ENCODE measurements at places on chromosomes 11 and 22. TPM values are rescaled to one million over a fixed set of nuclear protein-coding genes. Genes with fewer than 3 reads are reported as not detected.

- peak overlapping the region; percentile 88 for H3K27ac ChIP-seq
- peaks cover 49% of the 10 kb centered on the region for H3K4me1 ChIP-seq
- H3K4me3 ChIP-seq: peak overlapping the region; percentile 87
- DNase-seq: peak; percentile 12
- H3K36me3 ChIP-seq: peaks cover 7% of the 10 kb centered on the region
Measured at GRCh38 chr22:20080776-20081654, 974 bp downstream of the DGCR8 start.

MMP10 gene
- not detected for total RNA-seq

GRCh38 chr11:110645253-110645652 is 67.0 kb downstream of the ARHGAP20 start:
- H3K4me1 ChIP-seq: no peaks in the 10 kb centered on the region
- no peaks in the 10 kb centered on the region for H3K36me3 ChIP-seq
- H3K27me3 ChIP-seq: peaks cover 17% of the 10 kb centered on the region

- H3K4me3 ChIP-seq: no peak overlapping the region
- H3K27ac ChIP-seq: no peak overlapping the region
- H3K36me3 ChIP-seq: no peaks in the 10 kb centered on the region
Measured at GRCh38 chr11:86818462-86819192, 18.3 kb downstream of the PRSS23 start.

DNA sequence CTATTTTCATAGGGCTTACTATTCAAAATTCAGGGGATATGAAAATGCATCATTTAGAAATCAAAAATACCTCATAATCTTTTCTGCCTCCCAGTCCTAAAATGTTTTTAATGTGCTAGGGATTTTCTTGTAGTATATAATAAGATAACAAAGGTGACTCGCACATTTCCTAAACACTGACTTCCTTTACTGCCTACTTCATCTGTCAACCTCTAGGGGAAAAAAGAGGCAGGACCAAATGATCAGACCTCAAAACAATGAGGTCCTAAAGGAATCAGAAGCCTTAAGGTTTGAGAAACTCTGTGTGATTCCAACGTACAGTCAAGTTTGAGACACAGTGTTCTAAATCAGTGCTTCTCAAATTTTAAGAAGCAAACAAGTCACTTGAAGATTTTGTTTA is 56.1 kb upstream of the POU2AF2 start:
- no peak overlapping the region for H3K4me3 ChIP-seq
- no peaks in the 10 kb centered on the region for H3K36me3 ChIP-seq
- H3K27ac ChIP-seq: no peak overlapping the region
- no peaks in the 10 kb centered on the region for H3K4me1 ChIP-seq
- H3K27me3 ChIP-seq: peaks cover 19% of the 10 kb centered on the region
- DNase-seq: no peak

KCNQ1 gene
- total RNA-seq: 20.4 TPM

DNA sequence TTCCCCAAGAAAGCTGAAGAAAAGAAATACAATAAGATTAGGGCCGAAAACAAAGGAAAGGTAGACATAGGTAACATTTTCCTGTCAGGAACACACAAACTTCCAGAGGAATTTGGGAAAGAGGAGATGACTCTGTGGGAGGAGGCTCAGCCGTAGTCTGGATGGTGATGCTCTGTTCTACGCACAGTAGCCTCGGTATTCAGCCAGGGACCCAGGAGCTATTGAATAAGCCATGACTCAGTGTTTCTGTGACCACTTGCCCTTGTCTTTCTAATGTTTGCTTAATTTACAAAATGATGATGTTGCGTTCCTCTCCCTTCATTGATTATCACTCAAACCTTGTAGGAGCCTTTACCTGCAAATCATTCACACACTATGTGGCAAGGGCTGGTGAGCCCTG is 745.0 kb downstream of the NTM start:
- no peaks in the 10 kb centered on the region for H3K36me3 ChIP-seq
- DNase-seq: no peak
- no peak overlapping the region for H3K4me3 ChIP-seq
- H3K4me1 ChIP-seq: no peaks in the 10 kb centered on the region
- no peaks in the 10 kb centered on the region for H3K27me3 ChIP-seq

DNA sequence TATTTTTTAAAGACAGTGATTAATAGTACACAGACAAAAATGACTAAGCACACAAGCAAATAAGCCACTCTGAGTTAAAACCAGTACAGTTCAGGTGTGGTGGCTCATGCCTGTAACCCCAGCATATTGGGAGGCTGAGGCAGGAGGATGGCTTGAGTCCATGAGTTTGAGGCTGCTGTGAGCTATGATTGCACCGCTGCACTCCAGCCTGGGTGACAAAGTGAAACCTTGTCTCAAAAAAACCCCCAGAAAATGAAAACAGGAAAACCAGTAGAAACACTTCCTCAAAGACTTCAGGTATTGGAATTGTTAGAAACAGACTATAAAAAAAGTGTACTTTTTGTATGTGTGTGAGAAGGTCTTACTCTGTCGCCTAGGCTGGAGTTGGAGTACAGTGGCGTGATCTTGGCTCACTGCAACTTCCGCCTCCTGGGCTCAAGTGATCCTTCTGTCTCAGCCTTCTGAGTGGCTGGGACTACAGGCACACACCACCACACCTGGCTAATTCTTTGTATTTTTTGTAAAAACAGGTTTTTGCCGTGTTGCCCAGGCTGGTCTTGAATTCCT is 33.0 kb downstream of the PPP6R2 start:
- H3K36me3 ChIP-seq: peaks cover 44% of the 10 kb centered on the region
- H3K27me3 ChIP-seq: no peaks in the 10 kb centered on the region
- H3K4me3 ChIP-seq: no peak overlapping the region
- peaks cover 21% of the 10 kb centered on the region for H3K4me1 ChIP-seq
- peak overlapping the region; percentile 75 for H3K27ac ChIP-seq

- no peak overlapping the region for H3K4me3 ChIP-seq
- no peak overlapping the region for H3K27ac ChIP-seq
Measured at GRCh38 chr11:6813656-6814055, 14.2 kb upstream of the OR6A2 start.

CENPM gene
- 92.0 TPM for total RNA-seq

GUCY1A2 gene
- not detected for total RNA-seq

EHF gene
- 0.47 TPM for total RNA-seq

- no peaks in the 10 kb centered on the region for H3K27me3 ChIP-seq
- H3K4me1 ChIP-seq: peaks cover 20% of the 10 kb centered on the region
- DNase-seq: peak; percentile 86
Measured at GRCh38 chr22:42553475-42554361, at the start of gene SERHL2. TSS of gene SERHL2 (plus strand) at chr22:42553956. CDS start at chr22:42554021, 65 bp downstream.

- peak overlapping the region; percentile 99 for H3K27ac ChIP-seq
- no peaks in the 10 kb centered on the region for H3K27me3 ChIP-seq
- H3K36me3 ChIP-seq: peaks cover 11% of the 10 kb centered on the region
- peak overlapping the region; percentile 51 for H3K4me3 ChIP-seq
- DNase-seq: peak; percentile 69
Measured at GRCh38 chr11:72736452-72737069, 15.6 kb downstream of the ARAP1 start.

SLC6A5 gene
- not detected for total RNA-seq

TMEM121B gene
- 0.06 TPM for total RNA-seq

- peaks cover 3% of the 10 kb centered on the region for H3K4me1 ChIP-seq
- no peak overlapping the region for H3K4me3 ChIP-seq
- no peak for DNase-seq
- no peak overlapping the region for H3K27ac ChIP-seq
Measured at GRCh38 chr11:64036087-64037026, 626 bp downstream of the FLRT1 start.

CHADL gene
- total RNA-seq: 0.35 TPM

HMOX1 gene
- total RNA-seq: 0.31 TPM

GRCh38 chr11:2898366-2899079 is 12.9 kb upstream of the CDKN1C start:
- no peaks in the 10 kb centered on the region for H3K36me3 ChIP-seq
- DNase-seq: peak; percentile 65
- no peaks in the 10 kb centered on the region for H3K27me3 ChIP-seq
- peak overlapping the region; percentile 96 for H3K27ac ChIP-seq

- DNase-seq: no peak
- H3K4me3 ChIP-seq: no peak overlapping the region
- H3K27me3 ChIP-seq: no peaks in the 10 kb centered on the region
- no peak overlapping the region for H3K27ac ChIP-seq
- H3K4me1 ChIP-seq: peaks cover 51% of the 10 kb centered on the region
Measured at GRCh38 chr11:61158691-61159381, 2.4 kb downstream of the VPS37C start.

TRPC6 gene
- total RNA-seq: not detected

ST13 gene
- 147 TPM for total RNA-seq

DNA sequence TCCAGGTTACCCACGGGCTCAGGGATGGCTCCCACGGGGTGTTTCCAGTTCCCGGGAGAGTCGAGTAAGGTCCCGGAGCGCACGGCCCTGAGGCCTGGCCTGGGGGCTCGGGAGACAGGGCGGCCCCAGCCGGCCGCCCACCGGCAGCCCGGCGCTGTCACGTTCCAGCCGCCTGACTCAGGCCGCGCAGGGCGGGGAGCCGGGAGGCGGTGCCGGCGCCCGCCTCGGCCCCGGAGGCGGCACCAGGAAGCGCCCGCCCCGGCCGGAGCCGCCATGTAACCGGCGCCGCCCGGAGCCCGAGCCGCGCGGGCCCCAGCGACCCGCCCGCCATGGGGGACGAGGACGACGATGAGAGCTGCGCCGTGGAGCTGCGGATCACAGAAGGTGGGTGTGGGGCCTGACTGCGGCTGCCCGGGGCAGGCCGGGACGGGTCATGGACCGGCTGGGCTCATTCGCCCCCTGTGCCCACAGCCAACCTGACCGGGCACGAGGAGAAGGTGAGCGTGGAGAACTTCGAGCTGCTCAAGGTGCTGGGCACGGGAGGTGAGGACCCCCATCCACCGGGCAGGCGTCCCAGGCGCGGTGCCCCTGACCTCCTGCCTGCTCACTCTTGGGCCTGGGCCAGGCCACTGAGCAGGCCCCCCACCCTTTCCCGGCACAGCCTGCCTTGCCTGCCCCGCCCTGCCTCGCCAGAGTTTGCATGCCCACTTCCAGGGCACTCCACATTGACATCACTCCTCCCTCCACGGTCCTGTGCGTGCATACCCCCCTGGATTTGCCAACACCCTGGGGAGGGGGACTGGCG is at the start of gene RPS6KA4:
RPS6KA4 (plus strand) TSS at position 256 of the 805 bp plus-strand sequence; CDS start at position 330, 74 bp downstream.
- H3K27me3 ChIP-seq: no peaks in the 10 kb centered on the region
- DNase-seq: peak; percentile 50
- peaks cover 31% of the 10 kb centered on the region for H3K36me3 ChIP-seq
- H3K27ac ChIP-seq: peak within 1 kb of the TSS; percentile 87

DNA sequence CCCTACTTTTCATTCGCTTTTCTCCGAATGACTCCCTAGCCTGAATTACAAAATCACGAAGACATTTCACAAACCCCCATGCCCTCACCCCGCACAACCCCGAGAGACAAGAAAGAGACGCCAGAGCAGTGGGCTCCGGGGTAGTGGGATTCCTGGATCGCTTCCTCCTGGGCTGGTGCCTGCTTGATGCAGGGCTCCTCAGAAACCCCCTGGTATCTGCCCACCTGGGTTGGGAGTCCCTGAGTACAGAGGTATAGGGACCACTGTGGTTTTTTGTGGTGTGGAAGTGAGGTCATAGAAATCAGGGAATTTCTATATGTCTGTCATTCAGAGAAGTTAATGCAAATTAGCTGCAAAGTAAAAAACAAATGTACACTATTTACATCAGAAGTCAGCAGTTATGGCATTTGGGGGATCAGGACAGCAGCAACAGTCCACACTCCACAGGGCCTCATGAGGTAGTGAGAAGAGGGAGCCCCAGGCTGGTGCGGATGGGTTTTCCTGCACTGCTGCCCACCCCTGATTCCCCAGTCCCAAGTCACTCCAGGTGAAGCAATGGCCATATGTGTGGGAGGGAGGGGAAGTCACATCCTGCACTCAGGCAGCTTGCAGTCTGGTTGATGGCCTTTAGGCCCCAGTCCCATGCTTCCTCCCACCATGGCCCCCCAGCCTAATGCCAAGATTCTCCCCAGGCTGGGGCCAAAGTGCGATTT is 39.6 kb downstream of the BUD13 start:
- no peak overlapping the region for H3K4me3 ChIP-seq
- no peak overlapping the region for H3K27ac ChIP-seq
- no peaks in the 10 kb centered on the region for H3K27me3 ChIP-seq
- H3K4me1 ChIP-seq: peaks cover 8% of the 10 kb centered on the region
- DNase-seq: no peak

- peak within 1 kb of the TSS; percentile 82 for H3K27ac ChIP-seq
- DNase-seq: peak; percentile 44
- H3K4me1 ChIP-seq: peaks cover 31% of the 10 kb centered on the region
Measured at GRCh38 chr11:17351510-17352176, at the start of gene NCR3LG1. TSS of gene NCR3LG1 (plus strand) at chr11:17351800. CDS start at chr11:17351970, 170 bp downstream.

DNA sequence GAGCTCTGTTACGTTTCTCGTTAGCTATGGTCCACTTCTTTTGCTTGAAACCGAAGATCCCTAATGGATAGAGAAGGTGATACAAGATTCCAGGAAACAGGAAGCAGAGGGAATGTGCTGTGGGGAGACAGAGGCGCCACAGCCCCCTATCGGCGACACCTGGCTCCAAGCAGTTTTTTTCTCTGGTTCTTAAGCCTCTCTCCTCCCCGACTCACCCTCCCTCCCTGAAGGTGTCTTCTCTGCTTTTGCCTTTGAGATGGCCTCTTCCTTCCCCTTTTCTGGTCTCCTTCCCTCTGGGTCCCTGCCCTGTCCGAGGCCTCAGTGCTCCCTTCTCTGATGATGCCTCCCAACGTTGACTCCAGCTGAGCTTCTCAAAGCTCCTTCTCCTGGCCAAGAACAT is 14.2 kb upstream of the APOBEC3A start:
- H3K4me3 ChIP-seq: no peak overlapping the region
- peaks cover 35% of the 10 kb centered on the region for H3K27me3 ChIP-seq
- H3K27ac ChIP-seq: no peak overlapping the region
- H3K36me3 ChIP-seq: no peaks in the 10 kb centered on the region
- no peak for DNase-seq
